NCI-H1694 (cell line): ENCODE measurements at places on chromosomes 5 and 9.

- DNase-seq, result no peak
These were observed 335.7 kb downstream of the NSG2 start for GRCh38 chr5:174381241-174381640.

DNA sequence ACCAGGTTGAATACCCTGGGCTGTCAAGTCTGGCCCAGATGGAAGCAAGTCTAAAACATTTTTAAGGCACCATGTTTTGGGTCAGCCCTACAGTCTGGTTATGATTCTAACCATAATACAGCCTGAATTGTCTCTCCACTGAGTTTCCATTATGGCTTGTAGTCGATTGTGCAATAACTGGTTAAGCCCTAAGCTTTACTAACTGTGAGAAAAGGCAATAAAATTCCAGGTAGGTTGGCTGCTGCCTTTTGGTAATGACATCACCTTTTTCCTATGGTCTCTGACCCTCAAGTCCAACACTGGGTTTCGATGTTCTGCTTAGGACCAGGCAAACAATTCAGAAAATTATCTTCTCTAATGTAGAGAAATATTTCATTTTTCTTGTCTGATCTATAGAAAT lies 243.3 kb downstream of the ACTL7B start:
- no peak for DNase-seq

DNA sequence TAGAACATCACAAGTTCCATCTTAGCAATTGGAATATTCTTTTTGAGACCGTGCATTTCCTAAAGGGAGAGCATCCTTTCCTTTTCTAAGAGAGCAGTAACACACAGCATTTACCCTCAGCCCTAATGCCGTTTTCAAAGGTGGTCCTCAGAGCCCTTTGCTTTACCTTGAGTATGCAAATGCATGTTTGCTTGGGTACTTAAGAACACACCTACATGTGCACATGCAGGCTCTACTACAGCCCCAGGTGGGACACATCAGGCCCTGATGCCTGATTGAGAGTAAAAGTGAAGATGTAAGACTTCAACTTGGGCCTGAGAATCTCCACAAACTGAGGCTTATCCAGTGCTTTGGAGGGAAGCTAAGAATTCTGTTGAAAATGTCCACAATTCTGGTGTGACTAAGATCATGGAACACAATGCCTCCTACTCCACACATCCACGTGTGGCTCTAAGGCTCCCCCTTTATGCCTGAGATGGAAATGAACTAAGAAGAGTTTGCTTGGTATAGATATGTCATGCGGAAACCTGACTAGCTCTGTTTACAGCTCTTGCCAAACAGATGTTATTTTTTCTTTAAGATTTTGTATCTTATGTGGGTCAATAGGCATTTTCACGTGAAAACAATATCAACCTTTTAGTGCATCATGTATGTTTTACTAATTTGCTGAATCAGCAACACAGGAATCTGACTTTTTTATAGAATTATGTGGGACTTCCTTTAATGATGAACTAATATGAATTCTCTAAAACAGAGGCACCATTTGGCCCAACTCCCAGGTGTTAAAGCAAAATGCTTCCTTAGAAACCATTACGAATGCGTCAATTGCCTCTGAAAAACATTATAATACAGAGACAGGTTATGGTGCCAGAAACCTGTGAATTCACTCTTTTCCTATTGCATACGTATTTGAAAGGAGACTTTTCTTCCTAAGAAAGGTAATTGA lies 48.9 kb upstream of the SLC2A8 start:
- DNase-seq, result peak; percentile 44

GRCh38 chr5:121667292-121667691 lies 184.4 kb upstream of the FTMT start:
- no peak for DNase-seq

DNA sequence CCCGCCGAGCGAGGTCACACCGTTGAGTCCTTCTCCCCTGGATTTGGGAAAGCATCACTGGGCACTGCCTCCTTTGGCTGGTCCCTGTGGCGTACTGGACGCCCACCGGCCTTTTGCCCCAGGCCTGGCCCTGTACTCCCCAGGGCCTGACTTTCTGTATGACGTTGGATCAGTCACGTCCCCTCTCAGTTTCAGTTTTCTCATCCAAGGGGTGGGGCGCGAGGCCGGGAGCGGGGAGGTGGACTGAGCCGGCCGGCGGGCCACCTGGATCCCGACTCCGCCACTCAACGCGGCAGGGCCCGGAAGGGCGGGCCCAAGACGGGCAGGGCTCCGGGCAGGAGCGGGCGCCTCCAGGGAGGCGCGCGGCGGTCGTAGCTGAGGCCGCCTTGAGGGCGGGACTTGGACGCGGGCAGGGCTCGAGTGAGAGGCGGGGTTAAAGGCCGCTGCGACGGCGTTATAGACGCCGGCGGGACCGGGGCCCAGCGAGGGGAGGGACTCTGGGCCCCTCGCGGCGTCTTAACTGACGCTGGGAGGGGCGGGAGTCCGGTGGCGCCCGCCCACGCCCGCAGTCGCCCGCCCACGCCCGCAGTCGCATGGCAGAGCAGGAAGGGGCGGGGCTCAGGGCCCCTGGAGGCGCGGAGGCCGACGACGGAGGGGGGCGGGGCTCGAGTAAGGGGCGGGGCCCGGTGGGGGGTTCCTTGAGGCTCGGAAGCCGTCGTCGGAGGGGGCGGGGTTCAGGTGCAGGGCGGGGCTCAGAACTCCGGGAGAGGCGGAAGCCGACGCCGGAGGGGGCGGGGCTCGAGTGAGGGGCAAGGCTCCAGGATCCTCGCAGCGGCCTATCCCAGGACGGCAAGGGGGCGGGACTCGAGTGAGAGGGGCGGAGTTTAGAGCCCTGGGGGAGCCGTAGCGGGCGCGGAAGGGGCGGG lies 549 bp upstream of the CARD19 start:
- DNase-seq, result peak; percentile 93

- peak; percentile 44 for DNase-seq
These were observed 47.5 kb downstream of the FEM1C start for GRCh38 chr5:115496936-115497576.

GRCh38 chr5:112642885-112643284 lies 94.8 kb upstream of the APC start:
- no peak for DNase-seq

GRCh38 chr5:102874054-102874453 lies 118.9 kb downstream of the PAM start:
- DNase-seq, result no peak

GRCh38 chr5:42676362-42676761 lies 80.3 kb upstream of the CCDC152 start:
- no peak for DNase-seq

DNA sequence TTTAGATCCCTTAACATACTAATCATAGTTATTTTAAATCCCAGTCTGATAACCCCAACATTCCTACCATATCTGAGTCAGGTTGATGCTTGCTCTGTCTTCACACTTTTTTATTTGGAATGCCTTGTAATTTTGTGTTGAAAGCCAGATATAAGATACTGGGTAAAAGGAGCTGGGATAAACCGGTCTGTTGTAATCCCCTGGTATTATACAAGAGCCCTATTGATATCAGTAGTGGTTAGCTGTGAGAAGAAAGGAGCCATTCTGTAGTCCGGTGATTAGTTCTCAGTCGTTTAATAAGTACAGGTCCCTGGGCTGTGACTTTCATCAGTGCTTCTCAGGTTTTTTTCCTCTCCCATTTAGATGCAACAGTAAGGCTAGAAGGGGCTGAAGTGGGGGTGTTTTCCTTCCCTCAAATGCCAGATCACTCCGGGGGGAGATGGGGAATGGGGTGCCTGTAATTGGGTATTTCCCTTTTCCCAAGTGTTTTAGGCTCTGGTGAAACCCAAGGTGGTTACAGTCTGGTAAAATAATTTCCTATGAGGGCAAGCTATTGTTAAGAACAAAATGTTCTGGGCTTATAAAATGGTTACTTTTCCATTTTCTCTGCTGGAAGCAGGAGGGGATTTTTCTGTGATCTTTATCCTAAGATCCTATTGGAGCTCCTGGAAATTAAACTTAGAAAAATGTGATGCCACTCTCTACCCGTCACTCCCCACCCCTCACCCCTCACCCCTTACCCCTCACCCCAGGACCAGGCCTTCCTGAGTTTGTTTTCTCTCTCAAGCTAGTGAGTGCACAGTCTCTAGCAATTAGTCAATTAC lies 72.7 kb downstream of the KCNN2 start:
- no peak for DNase-seq

GRCh38 chr9:99720455-99721050 lies 101.1 kb upstream of the NR4A3 start:
- DNase-seq, result no peak

DNA sequence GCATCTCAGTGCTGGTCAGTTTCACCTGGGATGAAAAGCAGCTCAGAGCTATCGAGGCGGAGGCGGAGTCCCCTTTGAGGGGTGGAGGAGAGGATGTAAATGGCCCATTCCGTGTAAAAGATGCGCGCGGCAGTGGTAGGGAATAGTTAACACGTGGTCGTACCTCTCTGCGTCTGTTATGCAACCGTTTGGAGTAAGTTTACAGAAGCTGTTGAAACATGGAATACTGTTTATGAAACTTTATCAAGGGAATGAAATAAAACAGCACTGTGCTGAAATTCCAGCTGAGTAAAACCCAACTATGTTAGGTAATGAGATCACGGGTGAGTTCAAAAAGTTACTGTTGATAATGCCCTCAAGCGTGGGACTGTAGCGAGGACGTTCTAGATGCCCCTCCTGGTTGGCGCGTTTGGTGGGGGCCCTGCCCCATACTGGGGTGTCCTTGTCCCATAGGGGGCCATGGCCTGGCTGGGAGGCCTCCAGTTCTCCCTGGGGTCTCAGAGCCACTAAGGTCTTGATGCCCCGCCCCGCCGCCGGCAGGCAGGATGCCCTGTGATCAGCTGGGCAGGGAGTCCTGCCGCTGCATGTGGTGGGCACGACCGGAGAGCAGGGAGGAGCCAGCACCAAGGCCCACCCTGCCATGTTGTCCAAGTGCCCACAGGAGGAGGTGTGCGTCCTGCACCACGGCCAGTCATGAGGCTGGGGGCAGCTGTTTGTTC lies 90.9 kb downstream of the COL5A1 start:
- no peak for DNase-seq

- no peak for DNase-seq
These were observed 10.0 kb upstream of the ACTBL2 start for GRCh38 chr5:57492632-57493031.

GRCh38 chr9:133932633-133933032 lies 59.5 kb downstream of the VAV2 start:
- DNase-seq, result peak; percentile 32

GRCh38 chr5:180599981-180600553 lies 8.8 kb upstream of the SCGB3A1 start:
- no peak for DNase-seq

- DNase-seq, result no peak
These were observed 82.5 kb downstream of the SEMA6A start for GRCh38 chr5:116492016-116492623.

GRCh38 chr9:137365056-137365455 lies 57.9 kb downstream of the EXD3 start:
- no peak for DNase-seq

GRCh38 chr5:120806202-120806601 lies 342.1 kb downstream of the PRR16 start:
- no peak for DNase-seq

DNA sequence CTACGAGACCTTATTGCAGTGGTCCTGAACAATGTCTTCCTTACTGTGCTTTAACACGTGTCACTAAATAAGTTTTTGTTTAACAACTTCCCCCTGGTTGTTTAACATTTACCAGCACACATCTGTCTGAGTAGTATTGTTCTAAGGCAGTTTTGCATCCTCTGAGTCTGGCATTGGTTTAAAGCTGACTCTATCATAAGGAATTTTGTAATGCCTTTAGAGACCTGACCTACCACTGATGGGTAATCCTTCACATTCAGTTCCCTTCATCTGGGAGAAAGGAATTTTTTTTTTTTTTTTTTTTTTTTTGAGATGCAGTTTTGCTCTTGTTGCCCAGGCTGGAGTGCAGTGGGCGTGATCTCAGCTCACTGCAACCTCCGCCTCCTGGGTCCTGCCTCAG lies 20.0 kb upstream of the PCAT7 start:
- DNase-seq, result no peak

DNA sequence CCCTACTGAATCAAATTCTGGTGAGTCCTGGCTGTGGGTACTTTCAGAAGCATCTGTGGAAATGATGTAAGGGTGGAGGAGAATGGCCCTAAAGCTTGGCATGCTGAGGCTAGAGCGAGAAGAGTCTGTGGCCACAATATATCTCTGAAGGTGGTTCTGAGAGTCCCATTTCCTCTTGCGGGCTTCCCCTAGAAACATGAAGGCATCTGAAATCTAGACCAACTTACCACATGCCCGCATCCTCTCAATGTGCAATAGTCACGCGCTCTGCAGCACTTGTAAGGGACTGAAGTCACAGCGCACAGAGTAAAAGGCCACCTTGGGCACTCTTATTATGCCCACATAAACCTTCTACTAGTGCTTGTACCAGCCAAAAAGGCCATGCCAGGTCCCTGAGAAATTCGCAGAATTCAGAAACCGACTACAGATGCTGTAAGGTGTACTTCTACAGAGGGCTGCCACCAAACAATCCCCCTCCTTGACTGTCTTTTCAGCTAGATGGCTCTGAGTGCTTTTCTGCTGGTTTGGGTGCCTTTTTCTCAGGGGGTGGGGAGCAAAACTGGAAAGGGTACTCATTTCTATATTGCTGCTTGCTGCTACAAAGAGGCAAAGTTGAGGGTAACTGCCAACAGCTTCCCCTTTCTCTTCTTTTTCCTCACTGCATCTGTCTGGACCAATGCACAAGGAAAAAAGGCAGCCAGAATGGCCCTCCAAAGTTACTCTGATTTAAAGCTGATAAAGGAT lies 107.3 kb downstream of the ZDHHC21 start:
- no peak for DNase-seq

DNA sequence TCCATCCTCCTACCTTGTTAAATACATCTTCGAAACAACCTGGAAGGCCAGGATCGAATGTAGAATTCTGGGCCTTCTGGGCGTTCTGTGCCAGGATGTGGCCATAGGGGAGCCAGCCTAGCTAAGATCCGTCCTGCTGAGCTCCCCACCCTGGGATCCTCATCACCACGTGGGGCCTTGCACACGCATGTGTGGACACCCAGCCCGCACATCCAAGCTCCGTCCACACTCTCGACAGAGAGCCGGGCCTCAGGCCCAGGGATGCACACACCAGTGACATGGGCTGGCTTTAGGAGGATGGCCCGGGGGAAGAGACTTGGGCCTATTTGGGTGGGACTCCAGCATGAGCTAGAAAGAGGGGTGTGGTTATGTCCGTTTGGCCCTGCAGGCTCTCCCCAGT lies 154.0 kb downstream of the PAX5 start:
- DNase-seq, result no peak

- DNase-seq, result no peak
These were observed 99.2 kb downstream of the PRKACG start for GRCh38 chr9:68914751-68915150.

GRCh38 chr9:109011231-109011671 lies 2.0 kb downstream of the CTNNAL1 start:
- no peak for DNase-seq

DNA sequence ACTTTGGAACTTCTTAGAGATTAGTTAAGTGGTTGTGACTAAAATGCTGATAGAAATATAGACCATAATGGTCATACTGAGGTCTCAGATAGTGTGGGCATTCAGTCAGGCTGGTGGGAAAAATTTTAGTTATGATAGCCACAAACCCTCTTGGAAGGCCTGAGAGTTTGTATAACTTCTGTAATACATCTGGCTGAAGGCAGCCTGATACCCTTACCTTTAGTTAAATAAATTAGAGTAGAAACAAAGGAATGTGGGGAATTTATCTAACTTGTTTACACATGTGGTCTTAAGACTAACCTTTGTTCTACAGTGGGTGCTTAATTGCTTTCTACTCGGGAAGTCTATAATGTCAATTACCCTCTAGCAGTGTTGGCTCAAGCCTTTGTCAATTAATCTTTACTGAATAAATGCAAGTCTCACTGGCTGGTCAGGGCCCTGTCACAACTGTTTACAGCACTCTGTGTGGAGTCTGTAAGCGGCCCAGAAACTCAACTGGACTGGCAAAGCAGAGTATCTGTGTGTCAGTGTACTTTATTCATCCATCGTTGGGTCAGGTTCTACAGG lies 184.0 kb downstream of the FBXO4 start:
- DNase-seq, result no peak
